ENCODE measurements at places on chromosomes 5 and 9.

DNA sequence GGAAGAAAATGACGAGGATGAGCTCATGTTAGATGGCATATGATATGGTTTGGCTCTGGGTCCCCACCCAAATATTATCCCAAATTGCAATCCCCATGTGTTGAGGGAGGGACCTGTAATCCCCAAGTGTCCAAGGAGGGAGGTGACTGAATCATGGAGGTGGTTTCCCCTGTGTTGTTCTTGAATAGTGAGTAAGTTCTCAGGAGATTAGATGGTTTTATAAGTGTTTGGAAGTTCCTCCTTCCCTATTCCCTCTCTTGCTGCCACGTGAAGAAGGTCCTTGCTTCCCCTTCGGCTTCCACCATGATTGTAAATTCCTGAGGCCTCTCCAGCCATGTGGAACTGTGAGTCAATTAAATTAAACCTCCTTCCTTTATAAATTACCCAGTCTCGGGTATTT, 10.1 kb downstream of the EDIL3 start:
- no peak for DNase-seq

GRCh38 chr9:20630241-20630943, 8.1 kb upstream of the MLLT3 start:
- DNase-seq, result no peak

GRCh38 chr9:132546148-132547051, 36.0 kb upstream of the BARHL1 start:
- peak; percentile 90 for DNase-seq

- DNase-seq, result peak; percentile 3
Observed at GRCh38 chr5:94969174-94969573, 315.7 kb downstream of the MCTP1 start.

Data from NCI-H2227 treated with DMSO at 0.1 percent for 48 hours (cell line).